Fibroblast of the aortic adventitia (primary cell): ENCODE measurements at places on chromosomes 4 and X.
A peak's percentile ranks its signal among the peaks of the same experiment; 100 is the strongest.

- DNase-seq, result peak; percentile 98
These were observed 32.2 kb downstream of the TRMT44 start for GRCh38 chr4:8472689-8473197.

DNA sequence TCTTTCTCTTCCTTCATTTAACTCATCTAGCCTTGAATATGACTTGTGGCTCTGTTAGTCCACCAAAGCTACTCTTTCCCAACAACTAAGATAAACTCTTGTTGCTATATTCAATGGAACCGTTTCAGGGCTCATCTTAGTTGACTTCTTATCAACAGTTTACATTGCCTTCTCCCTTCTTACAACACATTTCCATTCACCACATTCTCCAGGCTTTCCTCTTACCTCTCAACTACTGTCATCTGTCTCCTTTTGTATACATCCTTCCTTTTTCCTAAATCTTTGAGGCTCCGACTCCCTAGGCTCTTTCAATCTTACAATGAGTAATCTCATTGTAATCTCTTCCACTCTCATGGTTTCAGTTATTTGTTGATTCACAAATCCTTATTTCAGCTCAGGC is 58.5 kb downstream of the NCAPG start:
- no peak for DNase-seq

DNA sequence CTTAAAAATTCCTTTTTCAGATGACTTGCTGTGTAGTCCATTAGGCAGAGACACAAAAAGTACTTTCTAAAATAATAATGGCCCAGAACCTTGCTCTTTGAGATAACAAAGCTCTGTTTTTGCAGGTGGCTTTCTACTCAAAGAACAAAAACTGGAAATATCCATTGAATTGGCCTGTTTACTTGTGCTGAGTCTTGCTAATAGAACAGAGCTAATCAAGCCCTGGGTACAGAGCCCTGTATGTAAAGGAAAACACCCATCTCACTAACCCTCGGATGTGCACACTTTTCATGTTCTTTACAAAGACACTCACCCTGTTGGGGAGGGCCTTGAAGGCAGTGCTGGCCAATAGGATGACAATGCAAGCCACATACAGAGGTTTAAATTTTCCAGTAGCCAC is 27.0 kb upstream of the LNX1 start:
- no peak for DNase-seq

GRCh38 chr4:818106-818921 is 7.6 kb downstream of the CPLX1 start:
- DNase-seq, result no peak

- DNase-seq, result no peak
These were observed 50.5 kb downstream of the F9 start for GRCh38 chrX:139581068-139581467.

GRCh38 chr4:46830971-46831454 is 78.0 kb downstream of the COX7B2 start:
- no peak for DNase-seq

GRCh38 chr4:105060628-105061027 is 86.0 kb upstream of the TET2 start:
- peak; percentile 38 for DNase-seq

- DNase-seq, result no peak
These were observed 152.4 kb upstream of the PDE5A start for GRCh38 chr4:119781044-119781443.

- DNase-seq, result no peak
These were observed 4.4 kb upstream of the CHM start for GRCh38 chrX:86051741-86052140.
